ENCODE measurements at places on chromosomes 12 and 14.

DNA sequence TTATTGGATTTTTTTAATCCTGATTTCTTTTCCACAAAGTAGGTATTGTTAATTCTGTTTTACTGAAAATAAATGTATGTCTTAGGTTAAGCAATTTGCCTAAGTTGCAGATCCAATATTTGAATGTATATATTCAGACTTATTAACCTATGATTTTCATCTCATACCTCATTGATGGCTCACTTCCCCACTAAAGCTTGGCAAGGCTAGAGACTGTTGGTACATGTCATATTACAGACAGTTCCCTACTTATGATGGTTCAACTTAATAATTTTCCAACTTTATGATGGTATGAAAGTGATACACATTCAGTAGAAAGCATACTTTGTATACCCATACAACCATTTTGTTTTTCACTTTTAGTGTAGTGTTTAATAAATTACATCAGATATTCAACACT lies 33.2 kb upstream of the KCNH3 start:
- DNase-seq: no peak

- no peak for DNase-seq
These were observed 312.0 kb downstream of the KCNC2 start for GRCh38 chr12:74897425-74898211.

- no peak for DNase-seq
These were observed 2.2 kb downstream of the ATP6V1D start for GRCh38 chr14:67357186-67357968.

- DNase-seq: no peak
These were observed 137.1 kb upstream of the FOXG1 start for GRCh38 chr14:28629328-28630004.

GRCh38 chr14:98976271-98976670 lies 295.7 kb downstream of the BCL11B start:
- no peak for DNase-seq

DNA sequence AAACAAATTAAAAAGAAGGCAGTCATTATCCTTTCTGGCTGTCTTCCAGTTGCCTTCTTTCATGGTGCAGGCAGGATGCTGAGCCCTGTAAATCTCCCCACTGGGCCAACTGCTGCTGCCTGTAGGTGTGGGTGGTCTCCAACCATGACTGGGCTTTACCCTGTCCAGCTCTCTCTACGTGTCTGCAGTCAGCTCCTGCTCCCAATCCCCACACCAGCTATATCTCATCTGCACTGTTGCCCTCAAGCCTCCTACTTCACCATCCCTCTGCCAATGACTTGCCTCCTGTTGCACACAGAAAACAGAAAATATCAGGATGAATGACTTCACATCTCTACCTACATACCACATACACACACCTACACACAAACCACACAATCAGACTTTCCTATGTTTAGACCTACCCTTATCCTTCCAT lies 39.7 kb upstream of the PSMA6 start:
- no peak for DNase-seq

- no peak for DNase-seq
These were observed 106.9 kb downstream of the ANO6 start for GRCh38 chr12:45322810-45323209.

- no peak for DNase-seq
These were observed 74.1 kb downstream of the KIF26A start for GRCh38 chr14:104212206-104213095.

GRCh38 chr12:57148469-57149244 lies 1.2 kb upstream of the LRP1-AS start:
- DNase-seq: no peak

- DNase-seq: no peak
These were observed 4.2 kb downstream of the IFFO1 start for GRCh38 chr12:6551496-6552139.

GRCh38 chr12:63038713-63039100 lies 103.8 kb upstream of the PPM1H start:
- no peak for DNase-seq

DNA sequence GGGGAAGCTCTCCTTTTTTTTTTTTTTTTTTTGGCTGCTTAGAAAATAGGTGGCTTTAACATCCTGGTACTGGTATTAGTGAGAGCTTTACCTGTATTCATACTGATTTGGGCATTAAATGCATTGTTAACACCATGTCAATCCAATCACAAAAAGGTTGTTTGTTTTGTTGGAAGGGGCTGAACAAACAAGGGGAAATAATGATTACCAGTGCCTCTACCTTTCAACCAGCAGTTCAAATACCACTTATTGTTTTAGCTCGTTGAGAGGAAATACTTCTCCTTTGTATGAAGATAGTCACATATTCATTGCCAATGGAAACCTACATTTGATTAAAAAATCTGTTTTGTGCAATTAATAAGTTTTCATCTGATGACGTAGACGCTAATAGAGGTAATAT lies 72.9 kb downstream of the MIPOL1 start:
- DNase-seq: no peak

DNA sequence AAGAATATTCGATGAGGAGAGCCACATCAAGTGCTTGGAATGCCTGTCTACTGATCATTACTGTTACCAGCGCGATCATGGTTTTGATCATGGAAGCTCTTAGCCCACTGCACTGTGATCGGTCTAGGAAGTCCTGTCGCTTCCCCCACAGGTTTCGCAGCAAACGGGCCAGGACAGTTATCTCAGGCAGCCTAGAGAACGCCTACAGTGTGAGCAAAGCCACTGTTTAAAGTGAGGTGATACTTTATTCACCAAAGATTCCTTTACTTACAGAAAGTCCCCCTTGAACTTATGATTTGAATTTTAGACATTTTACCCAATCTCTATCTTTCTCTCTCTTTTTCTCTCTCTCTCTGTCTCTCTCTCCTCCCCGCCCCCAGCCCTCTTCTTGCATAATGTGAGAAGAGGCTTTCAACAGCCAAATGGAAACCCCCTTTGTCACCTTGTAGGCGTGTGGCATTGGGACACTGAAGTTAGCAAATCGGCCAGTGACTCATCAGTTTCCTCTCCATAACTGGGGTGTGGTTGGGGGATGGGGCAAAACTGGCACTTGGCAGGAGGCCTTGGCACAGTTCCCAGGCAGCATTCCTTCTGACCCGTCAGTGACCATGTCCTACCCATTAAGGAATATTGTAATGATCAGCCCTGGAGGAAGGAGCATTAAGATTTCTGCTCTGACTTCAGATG lies 214.8 kb downstream of the CHST11 start:
- peak; percentile 88 for DNase-seq

DNA sequence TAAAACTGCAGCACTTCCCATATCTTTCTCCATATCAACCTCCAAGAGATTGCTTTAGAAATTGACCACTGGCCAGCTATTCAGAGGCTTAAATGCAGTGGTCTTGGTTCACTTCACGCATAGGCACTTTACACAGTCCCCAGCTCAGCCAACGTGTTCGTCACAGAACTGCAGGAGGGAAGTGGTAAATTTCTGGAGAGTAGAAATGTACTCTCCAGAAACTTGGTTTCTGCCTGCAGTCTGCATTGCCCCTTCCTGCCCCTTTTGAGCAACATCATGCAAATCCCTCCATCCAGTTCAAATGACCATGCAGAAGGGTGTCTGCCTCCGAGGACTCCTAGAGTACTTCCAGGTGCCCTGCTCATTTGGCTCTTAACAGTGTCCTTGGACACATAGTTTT lies 42.7 kb upstream of the NEDD1 start:
- DNase-seq: no peak

DNA sequence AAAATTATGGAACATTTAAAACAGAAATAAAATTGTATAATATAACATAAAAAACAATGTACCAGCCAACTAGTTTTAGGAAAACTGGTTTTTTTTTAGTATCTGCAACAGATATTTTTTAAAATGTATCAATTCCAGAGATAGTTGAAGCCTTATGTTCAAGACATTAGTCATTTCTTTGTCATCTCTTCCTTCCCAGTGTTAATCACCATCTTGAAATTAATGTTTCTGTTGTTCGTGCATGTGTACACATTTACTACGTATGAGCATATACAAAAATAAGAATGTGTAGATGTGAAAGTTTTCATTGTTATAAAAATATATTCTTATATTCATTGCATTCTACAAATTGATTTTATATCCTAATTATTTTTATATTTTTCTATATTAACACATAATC lies 1062.1 kb downstream of the SLC6A15 start:
- no peak for DNase-seq

GRCh38 chr12:106769546-106769945 lies 4.9 kb upstream of the RIC8B start:
- no peak for DNase-seq

GRCh38 chr12:21849878-21850277 lies 75.4 kb upstream of the KCNJ8 start:
- DNase-seq: no peak

GRCh38 chr14:75452900-75453816 lies 25.3 kb downstream of the JDP2 start:
- DNase-seq: no peak

GRCh38 chr14:21096978-21097635 lies 1.3 kb downstream of the ZNF219 start:
- no peak for DNase-seq

GRCh38 chr12:112575559-112576067 lies 156.9 kb downstream of the PTPN11 start:
- no peak for DNase-seq

Measured in activated gamma-delta T cell treated with anti-CD3 and anti-CD28 coated beads, Interleukin-2, amount 50 U/mL, for 16 hours (primary cell).